ENCODE measurements at places on chromosomes 12 and 14.

DNA sequence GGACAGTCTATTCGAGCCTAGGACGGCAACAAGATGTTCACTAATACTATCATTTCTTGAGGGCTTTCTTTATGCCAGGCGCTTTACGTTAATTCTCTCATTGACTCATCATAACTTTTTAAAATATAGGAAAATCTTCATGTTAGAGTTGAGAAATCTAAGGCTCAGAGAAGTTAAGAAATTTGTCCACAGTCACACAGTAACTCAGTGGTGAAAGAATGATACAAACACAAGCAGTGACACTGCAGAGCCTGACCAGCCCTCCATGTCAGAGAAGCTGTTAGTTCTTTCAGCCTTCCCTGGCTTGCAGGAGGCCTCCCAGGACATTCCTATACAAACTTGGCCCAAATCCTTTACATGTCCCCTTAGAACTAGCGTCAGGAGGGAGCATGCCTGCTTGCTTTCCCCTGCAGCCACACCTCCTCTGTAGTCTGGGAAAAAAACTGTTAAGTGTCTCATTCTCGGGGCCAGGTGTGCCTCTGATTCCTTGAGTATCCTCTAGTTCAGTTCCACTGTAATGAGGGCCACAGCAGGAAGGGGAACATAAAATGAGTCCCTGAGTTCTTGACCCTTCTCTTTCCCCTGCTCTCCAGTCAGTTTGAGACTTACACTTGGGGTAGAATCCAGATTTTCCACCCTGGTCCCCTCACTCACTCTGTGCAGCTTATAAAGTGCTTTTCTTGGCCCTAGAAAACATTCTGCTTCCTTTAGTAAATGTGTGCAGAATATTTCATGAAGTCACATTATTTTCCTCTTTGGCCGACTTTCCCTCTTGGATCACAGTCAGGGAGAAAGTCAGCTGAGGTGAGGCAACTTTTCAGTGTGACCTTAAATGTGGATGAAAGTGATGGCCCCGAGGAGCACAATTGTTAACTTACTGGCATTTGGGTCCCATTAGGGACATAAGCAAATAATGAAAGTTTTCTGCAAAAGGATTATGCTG, 152.2 kb upstream of the HIF1A start:
- DNase-seq: no peak

DNA sequence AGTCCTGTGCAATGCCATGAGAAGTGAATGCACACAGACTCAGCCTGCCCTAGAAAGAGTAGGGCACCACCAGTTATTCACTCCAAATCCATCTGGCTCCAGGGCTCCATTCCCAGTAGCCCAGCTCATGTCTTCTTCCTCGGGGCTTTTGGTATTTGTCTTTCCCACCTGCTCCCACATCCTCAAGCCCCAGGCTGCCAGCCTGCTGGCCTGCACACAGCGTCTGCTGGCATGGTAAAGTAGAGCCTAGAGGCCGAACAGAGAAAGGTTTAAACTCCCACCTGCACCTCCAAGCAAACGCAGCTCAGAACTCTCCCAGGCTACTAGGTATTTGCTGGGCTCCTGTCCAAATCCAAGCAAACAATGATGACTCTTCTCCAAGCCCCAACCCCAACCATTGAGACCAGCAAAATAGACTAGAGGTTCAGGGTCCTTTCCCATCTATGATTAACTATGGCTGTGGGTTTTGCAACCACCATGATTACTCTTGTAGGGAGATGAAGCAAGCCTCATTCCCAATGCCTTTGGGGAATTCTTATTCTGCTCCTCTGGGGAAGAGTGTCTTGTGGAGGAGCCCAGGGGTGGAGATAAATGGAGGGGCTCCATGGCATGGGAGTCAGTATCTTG, 5.2 kb upstream of the VDR start:
- no peak for DNase-seq

- no peak for DNase-seq
Observed at GRCh38 chr14:78638926-78639325, 468.8 kb downstream of the NRXN3 start.

DNA sequence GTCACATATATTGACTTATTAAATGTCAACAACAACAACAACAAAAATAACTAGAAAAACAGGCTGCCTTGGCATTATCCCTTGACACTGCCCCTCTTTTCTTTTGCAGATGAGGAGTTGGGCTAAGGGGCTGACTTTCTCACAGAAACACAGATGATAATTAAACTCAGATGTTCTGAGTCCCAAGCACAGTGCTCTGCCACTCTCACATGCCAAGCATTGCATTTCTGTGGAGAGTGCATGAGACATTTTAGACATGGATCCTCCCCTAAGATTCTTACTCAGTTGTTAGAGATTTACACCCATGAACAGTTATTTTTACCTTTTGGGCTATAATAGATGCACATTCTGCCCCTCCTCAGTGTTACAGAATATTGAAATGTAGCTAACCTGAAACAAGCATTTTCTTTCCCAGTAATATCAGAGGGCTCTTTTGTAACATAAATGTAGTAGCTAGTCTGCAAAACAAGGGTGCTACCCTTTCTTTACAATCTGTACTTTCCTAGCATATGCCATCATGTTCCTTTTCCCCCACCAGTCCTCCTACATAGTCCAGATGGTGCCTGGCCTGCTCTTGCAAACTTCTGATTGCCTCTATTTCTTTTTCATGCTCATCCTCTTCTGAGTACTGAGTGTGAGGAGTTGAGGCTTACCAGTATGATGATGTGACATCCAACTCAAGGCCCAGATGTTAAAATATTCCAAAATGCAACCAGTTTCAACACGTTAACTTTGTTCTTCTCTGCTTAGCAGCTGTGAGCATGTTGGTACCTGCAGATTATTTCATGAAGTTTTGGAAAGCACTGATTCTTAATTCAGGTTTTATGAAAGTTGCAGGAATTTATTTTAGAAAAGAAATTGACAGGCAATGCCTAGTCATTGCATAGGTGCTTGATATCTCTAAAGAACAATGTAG, 125.0 kb upstream of the ATP2B1 start:
- DNase-seq: no peak

DNA sequence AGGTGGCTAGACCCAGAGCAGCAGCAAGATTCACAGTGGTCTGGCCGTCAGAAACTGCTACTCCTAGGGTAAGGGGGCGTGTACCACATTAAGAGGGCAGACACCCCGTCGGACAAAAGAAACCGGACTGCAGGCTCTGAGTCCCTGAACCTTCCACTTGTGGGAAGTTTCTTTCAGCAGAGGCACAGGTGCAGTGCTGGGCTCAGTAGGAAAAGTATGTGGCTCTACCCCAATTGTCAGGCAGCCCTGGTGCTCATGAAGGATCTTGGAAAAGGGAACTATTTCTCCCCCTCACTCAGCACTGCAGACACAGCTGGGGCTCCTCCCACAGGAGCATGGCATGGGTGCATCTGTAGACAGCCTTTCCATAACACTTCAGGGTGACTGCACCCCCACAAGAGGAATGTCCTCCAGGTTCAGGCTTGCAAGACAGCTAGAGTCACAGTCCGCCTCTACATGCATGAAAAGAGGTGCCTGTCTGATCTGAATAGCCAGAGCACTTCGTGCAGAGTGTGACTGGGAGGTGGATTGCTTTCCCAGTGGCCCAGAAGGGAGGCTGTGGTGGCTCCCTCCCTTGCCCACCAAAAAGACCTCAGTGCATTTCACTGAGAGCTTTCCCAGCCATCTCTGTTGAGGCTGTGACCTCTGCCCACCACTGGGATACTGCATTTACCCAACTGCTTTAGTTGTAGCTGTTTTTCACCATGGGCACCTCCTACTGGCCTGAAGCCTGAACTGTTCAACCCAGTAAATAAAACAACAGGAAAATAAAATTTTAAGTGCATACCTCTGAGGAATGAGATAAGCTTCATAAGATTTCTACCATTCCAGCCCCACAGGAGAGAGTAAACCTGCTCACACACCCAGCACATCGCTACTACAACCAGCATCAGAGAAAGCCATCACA, 14.2 kb downstream of the CEP128 start:
- no peak for DNase-seq

DNA sequence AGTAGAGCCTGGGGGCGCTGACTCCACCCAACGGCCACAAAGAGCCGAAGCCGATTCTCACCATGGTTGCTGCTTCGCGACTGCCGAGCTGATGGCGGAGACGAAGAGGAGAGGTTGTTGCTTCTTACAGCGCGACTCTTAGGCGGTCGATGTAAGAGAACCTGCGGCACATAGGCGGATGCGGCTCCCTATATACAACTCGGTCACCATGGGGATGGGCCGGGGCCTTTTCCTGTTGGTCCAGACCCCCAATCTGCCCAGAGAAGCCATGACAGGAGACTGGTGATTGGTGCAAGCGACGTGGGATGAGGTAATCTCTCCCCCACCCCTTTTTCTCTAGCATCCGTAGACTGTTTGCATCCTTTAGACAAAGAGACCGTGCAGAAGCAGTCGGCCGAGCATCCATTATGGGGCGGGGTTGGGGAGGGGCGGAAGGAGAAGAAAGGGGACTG, at the start of gene TUBA1A:
TUBA1A (minus strand) TSS at position 165 of the 452 bp plus-strand sequence; CDS start at position 64, 101 bp downstream.
- peak; percentile 96 for DNase-seq

DNA sequence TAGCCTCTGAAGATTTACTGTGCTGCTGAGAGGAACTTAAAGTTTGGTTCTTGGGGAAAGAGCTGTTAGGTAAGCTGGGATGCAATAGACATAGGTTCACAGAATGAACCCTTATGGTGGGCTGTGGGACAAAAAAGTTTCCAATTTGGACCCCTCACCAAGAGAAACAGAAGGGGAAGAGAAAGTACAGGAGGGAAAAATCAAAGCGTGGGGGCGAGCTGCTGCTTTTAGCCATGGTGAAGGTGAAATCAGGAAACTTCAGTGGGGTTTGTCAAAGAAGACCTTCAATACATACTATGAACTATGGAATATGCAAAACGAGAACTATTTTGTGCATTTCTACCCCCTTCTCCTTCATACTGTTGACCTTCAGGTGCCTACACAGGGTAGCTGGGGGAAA, 10.6 kb upstream of the NINJ2 start:
- no peak for DNase-seq

DNA sequence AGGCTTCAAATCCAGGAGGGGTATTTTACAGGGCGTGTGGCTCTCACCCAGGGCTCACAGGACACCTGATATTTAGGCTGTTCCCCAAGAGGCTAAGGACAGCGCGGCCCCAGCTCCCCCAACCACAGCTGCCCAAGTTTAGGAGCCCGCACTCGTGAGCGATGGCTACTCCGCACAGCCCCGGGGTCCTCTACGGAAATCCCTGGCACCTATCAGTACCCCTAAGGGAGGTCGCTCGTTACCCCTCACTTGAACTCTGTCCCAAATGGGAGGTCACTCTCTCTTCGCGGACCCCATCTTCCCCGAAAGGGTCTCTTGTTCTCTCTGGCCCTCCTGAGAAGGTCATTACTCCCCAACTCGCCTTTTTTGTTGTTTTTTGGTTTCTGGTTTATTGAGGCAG, 708 bp upstream of the P2RX4 start:
- DNase-seq: no peak

- no peak for DNase-seq
Observed at GRCh38 chr12:97200181-97200580, 262.4 kb upstream of the RMST start.

DNA sequence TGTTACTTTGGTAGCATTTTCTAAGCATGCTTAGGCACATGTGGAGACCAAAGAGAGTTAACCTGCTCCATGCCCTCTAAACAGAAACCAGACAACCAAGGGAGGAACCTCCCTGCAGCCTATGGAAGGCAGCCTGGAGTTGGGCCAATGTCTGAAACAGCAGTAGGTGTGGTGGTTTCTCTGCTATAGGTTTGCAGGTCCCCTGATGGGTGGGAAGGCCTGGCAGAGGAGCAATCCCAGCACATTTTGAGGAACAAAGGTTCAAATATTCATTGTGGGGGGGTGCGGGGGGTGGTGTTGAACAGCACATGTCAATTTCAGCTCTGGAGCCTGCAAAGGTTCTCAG, 65.4 kb downstream of the DACT1 start:
- no peak for DNase-seq

- peak; percentile 17 for DNase-seq
Observed at GRCh38 chr12:101773650-101774162, 34.4 kb upstream of the SYCP3 start.

DNA sequence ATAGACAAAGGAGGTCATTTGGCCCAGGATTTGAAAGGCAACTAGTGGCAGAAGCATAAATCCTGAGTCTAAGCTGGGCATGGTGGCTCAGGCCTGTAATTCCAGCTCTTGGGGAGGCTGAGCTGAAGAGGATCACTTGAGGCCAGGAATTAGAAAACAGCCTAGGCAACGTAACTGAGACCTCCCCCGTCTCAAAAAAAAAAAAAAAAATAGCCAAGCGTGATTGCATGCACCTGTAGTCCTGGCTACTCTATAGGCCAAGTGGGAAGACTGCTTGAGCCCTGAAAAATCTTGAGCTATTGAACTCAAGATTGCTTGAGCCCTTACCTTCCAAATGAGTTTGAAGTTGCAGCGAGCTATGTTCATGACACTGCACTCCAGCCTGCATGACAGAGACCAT, 7.8 kb downstream of the GON7 start:
- no peak for DNase-seq

GRCh38 chr12:40034712-40035111, 71.2 kb downstream of the SLC2A13 start:
- no peak for DNase-seq

- no peak for DNase-seq
Observed at GRCh38 chr14:46259536-46259935, 392.0 kb downstream of the RPL10L start.

DNA sequence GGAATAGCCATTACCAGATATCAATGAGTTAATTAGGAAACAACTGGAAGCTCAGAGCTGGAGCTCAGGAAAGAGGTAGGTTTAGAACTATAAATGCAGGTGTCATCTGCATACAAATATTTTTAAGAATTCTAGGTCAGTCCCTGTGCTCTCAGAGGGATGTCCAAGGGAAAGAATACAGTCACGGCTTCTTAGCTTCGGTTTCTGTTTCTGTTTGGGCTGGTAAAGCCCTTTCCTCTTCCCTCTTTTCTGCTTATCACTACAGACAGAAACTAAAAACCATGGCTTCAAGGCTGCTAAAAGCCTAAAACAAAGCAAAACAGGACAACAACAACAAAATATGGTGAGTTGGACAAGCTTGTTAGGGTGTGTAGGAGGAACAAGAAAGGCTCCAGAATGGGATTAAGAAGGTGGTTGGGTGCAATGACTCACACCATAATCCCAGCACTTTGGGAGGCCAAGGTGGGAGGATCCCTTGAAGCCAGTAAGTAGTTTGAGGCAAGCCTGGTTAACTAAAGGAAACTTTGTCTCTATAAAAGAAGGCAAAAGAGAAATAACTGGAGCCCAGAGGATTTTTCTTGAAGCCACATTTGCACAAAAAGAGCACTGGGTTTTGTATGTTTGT, 113.0 kb downstream of the SEC23A start:
- DNase-seq: no peak

Data from stimulated activated CD8-positive, alpha-beta memory T cell treated with anti-CD3 and anti-CD28 coated beads, Interleukin-7, amount 100 ng/mL, for 48 hours (primary cell).